ENCODE measurements at places on chromosomes 2 and 18.
A peak's percentile ranks its signal among the peaks of the same experiment; 100 is the strongest.

DNA sequence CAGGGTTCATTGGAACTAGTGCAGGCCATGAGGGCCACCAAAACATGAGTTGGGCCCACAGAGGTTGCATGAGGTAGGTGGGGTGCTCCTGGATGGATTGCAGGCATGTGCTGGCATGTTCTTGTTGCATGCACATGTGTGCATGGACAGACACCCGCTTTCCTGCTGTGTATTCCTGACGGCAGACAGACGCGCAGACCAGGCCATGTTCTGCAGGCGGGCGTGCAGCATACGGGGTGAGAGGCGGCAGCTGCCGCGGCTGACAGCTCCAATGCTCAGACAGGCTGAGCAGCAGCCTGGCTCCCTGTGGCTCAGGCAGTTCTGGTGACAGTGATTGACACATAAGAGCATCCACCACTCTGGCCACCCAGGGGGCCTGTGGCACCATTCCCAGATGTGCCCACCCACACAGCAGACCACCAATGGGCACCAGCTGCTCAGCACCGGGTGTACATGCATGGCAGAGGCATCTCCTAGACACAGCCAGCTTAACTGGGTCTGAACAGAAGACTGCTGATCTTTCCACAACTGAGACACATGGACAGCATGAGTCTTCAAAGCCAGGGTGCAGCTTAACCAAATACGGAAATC is 21.2 kb downstream of the HS1BP3 start:
- DNase-seq: no peak

DNA sequence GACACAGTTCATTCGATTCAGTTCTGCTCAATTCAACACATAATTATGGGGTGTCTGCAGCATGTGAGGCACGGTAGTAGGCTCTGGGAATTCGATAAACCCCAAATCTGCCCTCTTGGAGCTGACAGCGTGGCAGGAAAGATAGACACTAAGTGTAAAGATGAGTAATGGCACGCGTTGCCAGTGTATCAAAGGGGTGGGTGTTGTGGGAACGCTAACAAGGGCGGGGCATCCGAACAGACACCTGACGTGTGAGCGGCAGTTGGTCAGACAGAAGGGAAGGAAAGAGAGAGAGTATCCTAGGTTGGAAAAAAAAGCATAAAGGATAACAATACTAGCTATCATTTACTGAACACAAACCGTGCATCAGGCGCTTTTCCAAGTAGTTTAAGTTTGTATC is 125.7 kb upstream of the HAAO start:
- no peak for DNase-seq

DNA sequence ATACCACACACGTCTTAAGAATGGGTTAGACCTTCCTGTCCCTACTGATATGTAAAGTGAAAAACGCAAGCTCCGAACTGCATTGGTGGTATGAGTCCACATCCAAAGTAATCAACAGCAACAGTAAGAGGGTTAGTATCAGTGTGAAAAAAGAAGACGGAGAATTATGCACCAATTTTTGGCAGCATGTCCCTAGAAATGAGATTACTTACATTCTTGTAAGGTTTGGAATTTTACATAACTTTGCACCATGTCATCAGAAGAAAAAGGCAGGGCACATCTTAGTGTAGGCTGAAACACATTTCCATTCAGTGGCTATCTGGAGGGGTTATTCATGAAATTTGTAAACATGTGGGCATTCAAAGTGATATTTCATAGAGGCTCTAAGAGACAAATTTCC is 88.2 kb downstream of the LONRF2 start:
- DNase-seq: no peak

DNA sequence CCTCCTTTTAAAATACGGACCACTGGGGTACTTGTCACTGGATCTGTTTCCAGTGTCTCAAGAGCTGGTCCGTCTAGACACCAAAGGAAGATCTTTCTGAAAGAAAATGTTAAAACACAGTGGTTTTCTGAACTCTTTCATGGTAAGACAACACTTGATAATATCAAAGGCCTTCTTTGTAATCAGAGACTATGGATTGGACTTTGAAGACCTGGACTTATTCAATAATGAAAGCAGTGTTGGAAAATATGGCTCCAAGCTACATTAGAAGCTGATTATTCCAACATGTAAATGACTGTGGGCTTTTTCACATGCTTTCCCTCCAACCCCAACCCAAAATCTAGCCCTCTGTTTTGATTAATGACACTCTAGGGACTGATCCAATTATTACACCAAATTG is 329.4 kb upstream of the LYPD1 start:
- no peak for DNase-seq

GRCh38 chr2:236250909-236251579 is 13.2 kb downstream of the ASB18 start:
- DNase-seq: no peak

GRCh38 chr2:210568108-210568507 is 11.7 kb downstream of the CPS1 start:
- DNase-seq: no peak

DNA sequence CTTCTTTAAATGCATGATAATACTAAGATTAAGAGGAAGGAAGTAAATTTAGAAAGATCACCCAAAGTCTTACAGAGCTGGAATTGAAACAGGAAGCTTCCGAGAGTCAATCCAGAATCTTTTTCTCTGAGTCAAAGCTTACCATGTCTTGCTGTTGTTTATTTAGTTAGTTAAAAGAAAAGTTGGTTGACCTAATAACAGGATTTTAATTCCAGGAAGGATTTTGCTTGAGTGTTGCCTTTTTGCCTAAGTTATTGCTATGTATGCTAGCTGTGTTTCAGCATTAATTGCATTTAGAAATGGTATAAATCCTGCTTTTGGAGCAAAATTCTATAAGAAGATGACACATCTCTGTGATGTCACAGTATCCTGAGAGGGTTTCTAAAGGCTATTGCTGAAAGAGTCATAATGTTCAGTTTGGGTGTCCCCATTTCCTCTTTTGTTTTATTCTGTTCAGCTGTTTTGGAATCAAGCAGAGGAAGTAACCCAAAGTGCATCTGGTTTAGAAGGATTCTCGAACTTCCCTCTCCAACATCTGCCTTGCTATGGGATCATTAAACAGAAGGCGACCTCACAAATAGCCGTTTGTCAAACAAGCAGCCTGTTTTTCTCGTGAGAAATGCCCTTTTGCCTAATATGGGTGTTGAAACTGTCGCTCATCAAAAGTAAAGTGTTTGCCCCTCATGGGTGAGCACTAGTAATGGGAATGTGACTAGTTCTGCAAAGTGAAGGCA is 271.5 kb upstream of the MMADHC start:
- no peak for DNase-seq

DNA sequence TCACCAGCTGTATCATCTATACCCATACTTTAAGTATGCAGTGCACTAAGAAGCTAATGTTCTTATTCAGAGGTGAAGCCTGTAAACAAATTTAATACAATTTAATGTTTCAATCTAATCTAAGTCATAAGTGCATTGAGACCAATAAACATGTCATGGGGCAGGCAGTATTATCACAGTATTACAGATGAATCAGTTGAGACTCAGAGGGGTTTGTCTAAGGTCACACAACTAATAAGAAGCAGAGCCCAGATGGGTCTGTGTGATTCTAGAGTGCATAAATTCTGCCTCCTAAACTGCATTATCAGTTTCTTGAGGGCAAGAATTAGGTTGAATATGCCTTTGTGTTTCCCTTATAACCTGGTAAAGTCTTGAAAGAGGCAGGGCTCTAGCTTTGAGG is 140.9 kb upstream of the RNF152 start:
- no peak for DNase-seq

DNA sequence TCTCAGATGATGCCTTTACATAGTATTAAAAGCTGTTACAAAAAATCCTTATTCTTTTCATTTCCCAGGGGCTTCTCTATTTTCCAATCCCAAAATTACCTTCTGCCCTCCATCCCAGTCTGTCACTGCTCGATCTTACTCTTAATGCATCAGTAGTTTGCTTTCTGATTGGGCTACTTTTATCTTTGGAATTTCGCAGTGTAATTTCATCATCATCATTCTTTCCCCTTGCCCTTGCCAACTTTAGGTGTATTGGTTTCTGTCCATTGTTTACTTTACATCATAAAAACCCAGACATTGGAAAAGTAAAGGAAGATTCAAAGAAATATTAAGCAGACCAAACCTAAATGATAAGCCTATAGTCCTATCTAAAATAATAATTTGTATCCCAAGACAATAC is 457.2 kb downstream of the PIK3C3 start:
- DNase-seq: no peak

- DNase-seq: peak; percentile 4
Measured at GRCh38 chr18:25136416-25137196, 215.4 kb downstream of the ZNF521 start.

Measured in mammary epithelial cell (primary cell).